Stimulated activated CD4-positive, alpha-beta T cell treated with anti-CD3 and anti-CD28 coated beads, Interleukin-1b, Interleukin-23, amount 100 ng/mL, for 1 hour (primary cell): ENCODE measurements at places on chromosomes 2 and 18.
A peak's percentile ranks its signal among the peaks of the same experiment; 100 is the strongest.

GRCh38 chr18:32019251-32019948 is 775 bp downstream of the RNF125 start:
- DNase-seq = no peak

- no peak for DNase-seq
Observed at GRCh38 chr2:71600555-71600954, 147.2 kb downstream of the DYSF start.

DNA sequence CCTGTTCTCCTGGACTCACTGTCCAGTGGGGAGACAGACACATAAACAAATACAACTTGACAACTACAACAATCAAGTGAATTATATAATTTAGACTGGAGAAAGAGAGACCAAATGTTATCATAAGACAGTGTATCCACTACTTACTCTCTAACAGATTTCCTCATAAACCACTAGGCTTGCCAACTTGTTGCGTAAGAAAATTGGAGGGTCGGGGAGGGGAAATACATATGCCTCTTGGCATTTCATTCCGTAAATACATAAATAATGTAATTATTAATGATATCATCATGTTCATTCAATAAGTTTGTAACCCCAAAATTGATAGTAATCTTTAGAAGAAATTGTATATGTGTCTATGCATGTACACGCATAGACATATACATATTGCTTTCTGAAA is 14.9 kb downstream of the RAB6D start:
- DNase-seq = no peak

DNA sequence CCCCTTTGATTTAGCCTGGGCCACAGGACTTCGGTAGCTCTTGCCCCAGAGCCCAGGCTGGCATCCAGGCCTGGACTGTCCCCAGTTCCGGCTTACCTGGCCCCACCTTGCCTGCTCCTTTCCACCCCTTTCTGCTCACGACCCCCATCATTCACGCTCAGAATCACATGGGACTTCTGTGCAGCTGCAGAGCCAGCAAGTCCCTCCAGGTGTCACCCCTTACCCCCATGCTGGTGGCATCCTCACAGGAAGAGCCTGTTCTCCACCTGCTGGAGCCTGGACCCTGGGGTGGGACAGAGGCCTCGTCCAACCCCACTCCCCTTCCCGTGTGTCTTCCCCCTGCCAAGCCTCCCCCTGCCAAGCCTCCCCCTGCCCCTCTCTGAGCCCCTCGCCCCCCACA is 7.9 kb upstream of the KCNIP3 start:
- no peak for DNase-seq

DNA sequence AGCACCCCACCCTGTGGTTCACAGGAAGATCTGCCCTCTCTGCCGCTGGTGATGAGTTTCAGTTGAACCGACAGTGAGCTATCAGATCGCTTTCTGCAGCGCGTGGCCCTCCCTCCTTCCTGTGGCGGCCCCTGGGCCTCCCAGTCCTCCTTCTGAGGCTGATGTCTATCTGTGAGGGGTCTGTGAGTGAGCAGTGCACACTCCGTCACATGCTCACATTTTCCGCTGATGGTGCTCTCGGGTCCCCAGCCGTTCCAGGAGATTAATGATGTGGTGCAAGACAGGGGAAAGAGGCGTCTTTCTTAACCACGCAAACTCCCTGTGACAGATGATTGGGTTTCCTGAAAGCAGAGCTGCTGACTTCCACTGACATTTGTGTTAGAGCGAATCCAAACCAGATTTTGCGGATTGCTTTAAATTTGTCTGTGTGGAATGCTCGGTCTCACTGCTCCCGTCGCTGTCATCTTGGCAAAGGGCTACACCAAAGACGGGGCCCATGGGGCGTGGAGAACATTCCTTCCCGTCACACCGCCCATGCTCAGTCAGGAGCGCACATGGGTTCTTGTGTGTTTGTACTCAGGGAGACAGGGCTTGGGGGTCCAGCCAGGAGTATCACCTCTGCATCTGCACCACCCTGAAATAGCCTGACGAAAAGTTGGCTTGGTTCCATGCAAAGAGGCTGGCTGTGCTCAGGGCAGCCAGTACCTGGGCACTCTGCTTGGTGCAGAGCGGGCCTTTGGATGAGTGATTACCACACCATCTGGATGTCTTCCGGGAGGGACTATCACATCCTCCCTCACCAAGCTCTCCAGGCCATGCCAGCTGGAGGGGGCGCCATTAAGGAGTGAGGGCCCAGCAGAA is 154.7 kb upstream of the HS6ST1 start:
- DNase-seq = no peak

DNA sequence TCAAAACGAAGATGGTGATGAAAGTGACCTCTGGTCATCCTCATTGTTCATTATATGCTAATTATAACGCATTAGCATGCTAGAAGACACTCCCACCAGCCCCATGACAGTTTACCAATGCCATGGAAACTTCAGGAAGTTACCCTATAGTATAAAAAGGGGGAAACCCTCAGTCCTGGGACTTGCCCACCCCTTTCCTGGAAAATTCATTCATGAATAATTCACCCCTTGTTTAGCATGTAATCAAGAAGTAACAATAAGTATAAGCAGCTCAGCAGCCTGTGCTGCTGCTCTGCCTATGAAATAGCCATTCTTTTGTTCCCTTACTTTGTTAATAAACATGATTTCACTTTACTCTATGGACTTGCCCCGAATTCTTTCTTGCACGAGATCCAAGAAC is 70.5 kb upstream of the CHAC2 start:
- no peak for DNase-seq

GRCh38 chr2:63054841-63055225 is 4.2 kb downstream of the OTX1 start:
- no peak for DNase-seq

DNA sequence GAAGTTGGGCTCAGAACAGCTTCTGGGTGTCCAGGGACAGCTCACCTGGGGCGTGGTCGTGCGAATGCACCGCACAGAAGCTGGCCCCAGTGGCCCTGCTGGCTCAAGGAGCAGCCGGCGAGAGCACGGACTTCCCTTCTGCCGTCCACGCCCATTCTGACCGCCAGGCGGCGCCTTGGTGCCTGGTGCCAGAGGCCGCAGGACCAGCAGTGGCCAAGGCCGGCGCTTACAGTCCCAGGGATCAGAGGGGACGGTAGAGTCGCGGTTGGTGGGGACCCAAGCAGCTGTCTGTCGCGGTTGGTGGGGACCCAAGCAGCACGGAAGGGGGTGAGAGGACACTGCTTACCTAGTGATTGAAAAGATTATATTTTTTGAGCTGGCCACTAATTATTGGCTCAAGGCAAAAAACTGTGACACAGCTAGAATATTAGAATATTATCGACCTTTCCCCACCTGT is 25.7 kb downstream of the NPPC start:
- peak; percentile 38 for DNase-seq

DNA sequence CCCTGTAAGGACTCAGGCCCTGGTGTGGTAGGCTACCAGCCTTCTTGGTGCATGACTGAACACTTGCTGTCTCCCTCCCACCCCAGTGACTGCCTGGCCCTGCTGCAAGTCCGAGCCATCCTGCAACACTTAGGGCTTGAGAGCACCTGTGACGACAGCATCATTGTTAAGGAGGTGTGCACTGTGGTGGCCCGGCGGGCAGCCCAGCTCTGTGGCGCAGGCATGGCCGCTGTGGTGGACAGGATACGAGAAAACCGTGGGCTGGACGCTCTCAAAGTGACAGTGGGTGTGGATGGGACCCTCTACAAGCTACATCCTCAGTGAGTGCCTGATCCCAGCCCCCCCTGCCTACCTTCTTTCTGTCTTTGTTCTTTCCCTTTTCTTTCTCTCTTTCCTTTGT is 55.2 kb downstream of the HK2 start:
- no peak for DNase-seq

GRCh38 chr18:45670281-45670962 is 53.6 kb upstream of the SLC14A1 start:
- no peak for DNase-seq

- peak; percentile 39 for DNase-seq
Observed at GRCh38 chr2:229921101-229921891, 513 bp downstream of the TRIP12 start.

DNA sequence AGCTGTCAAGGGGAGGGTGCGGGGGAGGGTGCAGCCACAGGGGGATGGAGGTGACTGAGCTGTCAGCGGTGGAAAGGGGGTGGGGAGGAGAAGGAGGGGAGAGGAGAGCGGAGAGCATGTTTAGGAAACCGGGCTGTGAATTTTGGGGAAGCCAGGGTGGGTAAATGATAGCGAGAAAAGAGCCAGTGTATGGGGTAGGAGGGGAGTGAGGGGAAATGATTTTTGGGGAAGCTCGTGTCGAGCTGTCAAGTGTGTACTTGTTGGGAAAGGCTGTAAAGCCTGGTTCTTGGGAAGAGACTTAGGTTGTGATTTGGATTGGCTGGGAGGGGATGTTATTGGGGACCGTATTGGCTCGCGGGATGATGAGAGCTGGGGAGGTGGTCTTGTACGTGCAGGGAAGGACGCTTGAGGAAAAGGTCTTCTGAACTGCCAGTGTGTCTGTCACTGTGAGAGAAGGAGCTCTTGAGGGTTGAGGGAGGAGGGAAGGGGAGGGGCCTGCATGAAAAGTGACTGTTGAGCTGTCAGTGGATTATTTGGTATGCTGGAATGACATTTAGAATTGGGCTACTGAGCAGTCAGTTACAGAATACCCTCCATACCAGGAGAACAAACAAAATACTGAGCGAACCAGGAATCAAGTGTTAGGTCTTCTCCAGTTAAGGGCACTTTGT is 1.0 kb downstream of the UBR3 start:
- DNase-seq = no peak

- DNase-seq = no peak
Observed at GRCh38 chr2:233430081-233430480, 75.8 kb downstream of the DGKD start.

DNA sequence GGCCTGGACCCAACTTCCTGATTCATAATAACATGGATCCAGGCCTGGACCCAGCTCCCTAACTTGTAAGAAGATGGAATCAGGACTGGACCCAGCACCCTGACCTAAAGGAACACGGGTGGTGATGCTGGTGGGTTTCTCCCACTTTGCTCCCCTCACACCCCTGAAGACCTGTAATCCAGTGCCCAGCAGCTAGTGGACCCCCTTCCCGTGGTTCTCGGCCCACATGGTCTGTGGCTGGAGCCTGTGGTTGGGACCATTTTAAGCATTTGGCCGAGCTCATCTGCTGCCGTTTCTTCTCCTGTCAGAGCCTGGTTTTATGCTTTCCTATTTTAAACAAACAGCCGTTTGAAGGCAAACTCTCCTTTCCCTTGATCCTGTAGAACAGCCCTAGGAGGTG is 232.8 kb downstream of the EIPR1 start:
- no peak for DNase-seq
